ENCODE measurements at places on chromosomes 11 and 22. TPM values are rescaled to one million over a fixed set of nuclear protein-coding genes. Genes with fewer than 3 reads are reported as not detected.

CYTH4 gene
- 12.6 TPM for total RNA-seq

DNA sequence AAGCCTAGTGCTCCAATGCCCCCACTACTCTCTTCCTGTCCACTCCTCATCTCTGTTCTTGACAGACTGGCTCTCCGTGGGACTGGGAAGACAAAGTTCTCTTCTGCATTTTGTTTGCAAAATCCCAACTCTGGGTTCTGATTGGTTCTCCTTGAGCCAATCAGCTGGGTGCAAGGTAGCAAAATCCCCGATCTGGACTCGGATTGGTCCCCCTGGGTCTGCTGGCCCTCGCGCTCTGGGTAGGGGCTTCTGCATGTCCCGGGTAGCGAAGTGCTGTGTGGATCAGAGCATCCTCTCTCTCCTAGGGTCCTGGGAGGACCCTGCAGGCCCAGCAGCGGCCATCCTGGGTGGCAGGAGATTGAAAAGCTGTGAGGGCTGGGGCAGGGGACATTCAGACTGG lies 22.3 kb upstream of the A4GALT start:
- H3K4me1 ChIP-seq, result peaks cover 4% of the 10 kb centered on the region
- H3K4me3 ChIP-seq, result no peak overlapping the region
- H3K36me3 ChIP-seq, result no peaks in the 10 kb centered on the region
- peak; percentile 54 for DNase-seq
- H3K27me3 ChIP-seq, result no peaks in the 10 kb centered on the region

GRCh38 chr22:26610072-26610958 lies 7.5 kb downstream of the CRYBB1 start:
- no peak overlapping the region for H3K27ac ChIP-seq
- H3K4me1 ChIP-seq, result peaks cover 10% of the 10 kb centered on the region
- no peak overlapping the region for H3K4me3 ChIP-seq
- no peaks in the 10 kb centered on the region for H3K36me3 ChIP-seq
- no peaks in the 10 kb centered on the region for H3K27me3 ChIP-seq

DNA sequence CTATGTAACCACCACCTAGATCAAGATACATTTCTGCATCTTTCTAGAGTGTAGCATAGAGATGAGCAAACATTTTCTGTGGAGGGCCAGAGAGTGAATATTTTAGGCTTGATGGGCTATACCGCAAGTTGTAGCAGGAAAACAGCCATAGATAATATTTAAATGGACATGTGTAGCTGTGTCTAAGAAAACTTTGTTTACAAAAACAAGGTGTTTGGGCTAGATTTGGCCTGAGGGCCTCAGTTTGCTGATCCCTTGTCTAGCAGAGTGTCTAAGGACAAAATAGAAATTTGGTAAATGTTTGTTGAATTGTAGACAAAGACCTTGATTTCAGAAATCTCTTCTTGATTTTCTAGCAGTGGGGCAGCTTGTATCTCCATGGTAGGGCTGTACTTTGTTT lies 36.3 kb downstream of the STIM1 start:
- no peaks in the 10 kb centered on the region for H3K36me3 ChIP-seq
- peaks cover 53% of the 10 kb centered on the region for H3K4me1 ChIP-seq
- no peak for DNase-seq
- no peaks in the 10 kb centered on the region for H3K27me3 ChIP-seq
- no peak overlapping the region for H3K4me3 ChIP-seq
- no peak overlapping the region for H3K27ac ChIP-seq

- no peak overlapping the region for H3K4me3 ChIP-seq
- no peaks in the 10 kb centered on the region for H3K27me3 ChIP-seq
- H3K27ac ChIP-seq, result peak overlapping the region; percentile 74
- no peak for DNase-seq
Observed at GRCh38 chr11:113245216-113245615, 69.2 kb upstream of the TTC12 start.

INPP5J gene
- 18.3 TPM for total RNA-seq

PRAME gene
- 4.9 TPM for total RNA-seq

- DNase-seq, result no peak
- H3K27me3 ChIP-seq, result no peaks in the 10 kb centered on the region
- H3K4me3 ChIP-seq, result no peak overlapping the region
- no peaks in the 10 kb centered on the region for H3K36me3 ChIP-seq
- no peaks in the 10 kb centered on the region for H3K4me1 ChIP-seq
- H3K27ac ChIP-seq, result no peak overlapping the region
Observed at GRCh38 chr22:37147186-37147990, 2.3 kb downstream of the IL2RB start.

USP2 gene
- 15.4 TPM for total RNA-seq

- H3K36me3 ChIP-seq, result peaks cover 77% of the 10 kb centered on the region
- no peak overlapping the region for H3K27ac ChIP-seq
- H3K27me3 ChIP-seq, result no peaks in the 10 kb centered on the region
- no peak for DNase-seq
Observed at GRCh38 chr11:102360681-102361080, 13.7 kb downstream of the BIRC2 start.

BATF2 gene
- 0.18 TPM for total RNA-seq

All from Karpas-422 (cell line).